ENCODE measurements at places on chromosomes 7 and 10.

GRCh38 chr7:85620936-85621685, 434.3 kb upstream of the SEMA3D start:
- no peak for DNase-seq

GRCh38 chr7:111958896-111959295, 247.3 kb downstream of the DOCK4 start:
- no peak for DNase-seq

DNA sequence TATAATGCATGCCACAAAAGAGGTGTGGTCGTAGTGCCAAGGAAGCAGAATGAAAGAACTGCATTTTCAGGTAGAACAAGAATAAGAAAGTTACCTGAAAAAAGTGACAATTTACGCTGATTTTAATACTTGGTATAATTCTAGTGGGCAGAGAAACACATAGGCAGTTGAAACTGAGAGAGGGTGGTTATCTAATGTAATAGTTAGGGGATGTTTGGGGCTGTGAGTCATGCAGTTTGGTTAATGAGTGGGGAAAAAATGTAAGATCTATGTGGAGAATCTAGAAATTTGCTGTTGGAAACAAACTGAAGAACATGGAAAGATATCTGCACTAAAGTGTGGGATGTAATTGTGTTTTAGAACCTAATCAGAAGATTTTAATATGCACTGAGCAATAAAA, 33.7 kb downstream of the ZNF37A start:
- no peak for DNase-seq

DNA sequence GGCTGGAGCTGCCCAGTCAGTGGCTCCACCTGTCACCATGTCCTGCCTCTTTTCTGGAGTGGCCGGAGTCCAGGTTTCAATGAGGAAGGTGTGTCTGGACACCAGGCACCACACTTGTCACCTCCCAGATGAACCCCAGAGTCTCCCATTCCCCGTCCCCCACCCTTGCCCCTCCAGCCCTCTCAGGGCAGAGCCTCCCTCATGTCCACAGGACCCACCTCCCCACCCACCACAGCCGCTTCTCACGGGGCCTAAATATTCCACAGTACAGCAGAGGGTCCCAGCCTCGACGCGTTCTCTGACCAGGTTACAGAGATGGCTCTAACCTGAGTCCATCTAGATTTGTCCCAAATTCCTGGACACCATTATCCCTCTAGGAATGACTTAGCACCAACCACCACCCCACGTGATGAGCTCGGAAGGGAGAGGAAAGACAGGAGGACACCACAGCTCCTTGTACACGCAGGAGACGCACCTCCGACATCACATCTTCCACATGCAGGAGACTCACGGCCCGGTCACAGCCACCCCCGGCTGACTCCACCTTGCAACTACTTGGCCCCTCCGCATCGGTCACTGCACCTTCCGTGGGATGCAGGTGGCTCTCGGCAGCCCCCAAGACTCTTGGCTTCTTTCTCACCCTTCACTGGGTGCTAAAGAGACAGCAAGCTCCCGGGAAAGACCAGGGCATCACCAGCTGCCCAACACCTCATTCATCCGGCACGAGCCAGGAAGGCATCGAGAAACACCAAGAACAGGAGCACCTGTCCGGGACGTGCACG, 560.2 kb downstream of the DNAJB6 start:
- no peak for DNase-seq

- DNase-seq: no peak
Observed at GRCh38 chr10:67036808-67037207, 111.0 kb downstream of the LRRTM3 start.

- DNase-seq: no peak
Observed at GRCh38 chr10:94725871-94726270, 36.6 kb upstream of the CYP2C19 start.

GRCh38 chr7:48084727-48085432, 4.2 kb upstream of the UPP1 start:
- peak; percentile 50 for DNase-seq

- no peak for DNase-seq
Observed at GRCh38 chr10:43734716-43735115, 86.0 kb upstream of the ZNF32 start.
